ENCODE measurements at places on chromosomes 7 and 10. TPM values are rescaled to one million over a fixed set of nuclear protein-coding genes. Genes with fewer than 3 reads are reported as not detected.

Gene FAM25C
- total RNA-seq = not detected

GRCh38 chr10:60009276-60009675 lies 102.9 kb upstream of the CCDC6 start:
- DNase-seq = no peak

- no peak for DNase-seq
Observed at GRCh38 chr7:3243680-3244079, 57.4 kb upstream of the SDK1 start.

Gene LIPJ
- total RNA-seq = not detected

- no peak for DNase-seq
Observed at GRCh38 chr7:3274131-3274530, 26.9 kb upstream of the SDK1 start.

Gene IKZF1
- total RNA-seq = 383 TPM

- DNase-seq = no peak
Observed at GRCh38 chr10:90148116-90148855, 446.9 kb downstream of the KIF20B start.

Gene CTAGE8
- total RNA-seq = 1.1 TPM

- no peak for DNase-seq
Observed at GRCh38 chr10:93280121-93280698, 201.9 kb downstream of the MYOF start.
